ENCODE measurements at places on chromosomes 6 and 20.
A peak's percentile ranks its signal among the peaks of the same experiment; 100 is the strongest.

- no peak for DNase-seq
These were observed 2.3 kb upstream of the INSM1 start for GRCh38 chr20:20365480-20366161.

DNA sequence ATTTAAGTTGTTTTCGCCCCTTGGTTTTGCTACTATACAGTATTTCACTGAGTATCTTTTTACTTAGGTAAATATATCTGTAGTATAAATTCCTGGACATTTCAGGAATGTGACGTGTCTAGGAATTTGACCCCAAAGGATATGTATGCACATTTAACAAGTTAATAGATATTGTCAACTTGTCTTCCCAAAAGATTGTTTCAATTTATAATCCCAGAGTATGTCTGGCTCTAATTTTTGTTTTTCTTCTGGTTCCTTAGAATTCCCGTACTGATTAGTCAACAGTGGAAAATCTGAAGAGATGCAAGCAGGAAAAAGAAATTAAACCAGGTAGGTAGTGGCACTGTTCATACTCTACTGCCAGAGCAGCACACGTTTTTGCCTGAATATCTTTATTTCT is 7.2 kb downstream of the PKIG start:
- DNase-seq = no peak

- no peak for DNase-seq
These were observed 30.5 kb upstream of the GLP1R start for GRCh38 chr6:39018103-39018502.

- no peak for DNase-seq
These were observed 45.6 kb upstream of the IPCEF1 start for GRCh38 chr6:154402081-154402780.

DNA sequence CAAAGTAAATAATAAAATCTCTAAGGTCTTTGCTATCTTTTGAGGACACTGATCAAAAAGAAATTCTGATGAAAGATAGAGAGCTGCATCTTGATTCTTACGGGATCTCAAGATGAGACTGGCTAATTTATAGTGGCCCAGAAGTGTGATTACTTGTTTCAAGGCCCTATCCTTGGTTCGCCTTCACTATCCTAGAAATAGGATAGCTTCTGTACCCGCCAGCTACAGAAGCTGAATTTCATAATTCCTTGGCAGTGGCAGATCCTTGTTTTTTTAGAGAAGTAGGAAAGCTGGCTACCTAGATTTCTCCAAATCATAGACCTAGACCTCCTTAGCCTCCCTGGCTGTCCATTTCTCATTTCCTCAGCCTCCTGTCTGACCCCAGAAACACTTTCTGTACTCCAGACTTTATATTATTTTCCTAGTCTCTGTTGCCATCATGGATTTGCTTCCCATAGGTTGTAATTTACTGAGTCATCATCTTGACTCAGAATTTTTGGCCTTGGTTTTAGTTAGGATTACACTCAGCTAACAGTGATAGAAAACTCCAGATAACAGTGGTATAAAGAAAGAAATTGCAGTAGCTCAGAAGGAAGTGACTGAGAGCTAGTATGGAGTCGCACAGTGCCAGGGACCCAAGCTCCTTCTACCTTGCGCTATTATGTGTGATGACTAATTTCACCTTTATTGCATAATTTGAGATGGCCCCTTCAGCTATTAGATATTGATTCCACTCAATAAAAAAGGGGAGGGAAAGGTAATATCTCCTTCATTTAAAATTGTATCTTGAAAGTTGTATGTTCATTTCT is 27.7 kb downstream of the PHF3 start:
- no peak for DNase-seq

DNA sequence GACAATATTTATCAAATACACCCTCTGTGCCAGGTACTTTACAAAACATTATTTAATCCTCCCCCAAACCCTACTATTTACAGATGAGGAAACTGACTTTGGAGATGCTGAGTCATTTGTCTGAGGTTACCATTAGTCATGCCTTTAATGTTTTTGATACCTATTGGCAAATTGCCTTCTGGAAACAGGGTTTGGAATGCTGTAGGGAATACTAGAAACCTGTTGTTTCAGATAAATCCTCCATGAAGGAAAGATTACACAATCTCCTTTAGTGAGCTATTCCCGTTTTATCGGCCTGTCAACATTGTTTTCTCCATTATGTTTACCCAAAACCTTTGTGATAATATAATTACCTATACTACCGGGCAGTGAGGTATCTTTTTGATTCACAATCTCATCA is 93.6 kb upstream of the ADGRF1 start:
- no peak for DNase-seq

GRCh38 chr6:2986722-2987221 is 12.9 kb upstream of the NQO2 start:
- DNase-seq = no peak

- DNase-seq = peak; percentile 89
These were observed 222.6 kb upstream of the TAB2 start for GRCh38 chr6:149094934-149095351.

- no peak for DNase-seq
These were observed 120.9 kb downstream of the SYCP2 start for GRCh38 chr20:59812286-59813125.

DNA sequence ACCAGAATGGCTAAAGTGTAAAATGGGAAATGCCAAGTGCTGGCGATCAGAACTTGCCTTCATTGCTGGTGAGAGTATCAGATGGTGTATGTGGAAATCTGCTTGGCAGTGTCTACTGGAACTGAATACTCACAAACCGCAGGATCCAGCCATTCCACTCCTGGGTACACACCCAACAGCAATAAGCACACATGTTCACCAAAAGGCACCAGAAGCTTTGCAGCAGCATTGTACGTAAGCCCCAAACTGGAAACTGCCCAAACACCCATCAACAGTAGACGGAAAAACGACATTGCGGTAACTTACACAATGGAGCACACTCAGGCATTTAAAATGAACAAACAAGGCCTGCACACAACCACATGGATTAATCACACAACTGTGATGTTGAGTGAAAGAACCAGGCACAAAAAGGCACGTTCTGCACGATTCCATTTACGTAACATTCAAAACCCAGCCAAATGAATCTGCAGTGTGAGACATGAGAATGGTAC is 37.3 kb upstream of the BPIFA2 start:
- no peak for DNase-seq

GRCh38 chr20:25720285-25720684 is 23.6 kb upstream of the ZNF337 start:
- no peak for DNase-seq

GRCh38 chr6:158782432-158783166 is 36.6 kb downstream of the EZR start:
- no peak for DNase-seq

- DNase-seq = no peak
These were observed 10.6 kb downstream of the BRPF3 start for GRCh38 chr6:36207155-36207554.

GRCh38 chr6:228881-229651 is 63.2 kb upstream of the DUSP22 start:
- DNase-seq = no peak

DNA sequence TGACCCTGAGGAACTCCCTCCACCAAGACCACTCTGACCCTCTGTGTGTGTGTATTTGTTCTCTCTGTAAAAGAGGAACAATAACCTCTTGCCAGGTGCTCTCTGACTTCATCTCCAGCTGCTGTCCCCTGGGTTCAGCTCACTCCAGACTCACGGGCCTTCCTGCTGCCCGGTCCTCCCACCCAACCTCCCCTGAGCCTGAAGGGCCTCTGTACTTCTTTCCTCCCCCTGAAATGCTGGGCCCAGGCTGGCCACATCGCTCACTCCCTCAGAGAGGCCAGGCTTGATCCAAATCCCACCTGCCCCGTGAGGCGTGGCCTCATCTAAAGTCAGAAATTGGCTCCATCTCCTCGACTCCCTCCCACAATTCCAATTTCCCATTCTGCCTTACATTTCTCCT is 202.4 kb downstream of the PRKN start:
- no peak for DNase-seq

- no peak for DNase-seq
These were observed 55.5 kb downstream of the TPBG start for GRCh38 chr6:82419132-82419581.

DNA sequence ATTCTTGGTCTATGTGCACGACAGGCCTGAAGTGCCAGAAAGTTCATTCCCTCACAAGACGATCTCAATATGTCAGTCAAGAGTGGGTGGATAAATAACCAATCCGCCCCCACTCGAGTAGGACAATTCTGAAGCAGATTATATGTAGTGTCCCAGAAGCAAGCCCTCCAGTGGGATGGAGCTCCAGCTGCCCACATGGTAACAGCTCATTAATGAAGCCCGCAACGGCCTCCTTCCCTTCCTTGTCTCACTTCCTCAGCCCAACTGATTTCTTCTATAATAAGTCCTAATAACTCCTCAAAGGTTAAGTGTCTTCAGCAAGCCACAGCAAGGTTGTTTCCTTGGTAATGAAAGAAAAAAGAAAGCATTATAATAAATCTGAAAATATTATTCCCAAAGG is 82.1 kb upstream of the F13A1 start:
- DNase-seq = no peak

DNA sequence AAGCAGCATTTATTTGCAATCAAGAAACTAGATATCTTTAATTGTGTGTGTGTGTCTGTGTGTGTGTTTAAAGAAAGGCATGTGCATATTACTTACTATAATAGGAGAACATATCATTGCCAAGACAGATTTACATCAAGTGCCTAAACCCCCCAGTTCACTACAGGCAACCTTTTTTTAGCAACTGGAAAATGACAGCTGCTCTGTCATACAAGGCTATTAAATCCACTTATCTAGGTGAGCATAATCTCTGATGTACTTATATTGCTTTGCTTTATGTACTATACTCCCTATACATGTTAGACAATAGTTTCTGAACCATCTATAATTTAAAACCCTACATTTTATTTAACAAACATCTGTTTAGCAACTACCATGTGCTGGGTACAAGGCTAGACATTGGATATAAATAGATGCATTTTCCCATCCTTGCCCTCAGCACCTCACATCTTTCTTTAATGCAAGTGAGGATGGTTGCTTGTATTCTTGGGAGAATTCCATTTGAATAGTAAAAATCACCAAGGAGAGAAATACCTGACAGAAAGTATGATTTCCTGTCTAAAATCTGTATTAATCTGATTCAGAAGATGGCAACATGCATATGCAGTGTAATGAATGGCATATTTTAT is 398.3 kb downstream of the LAMA2 start:
- no peak for DNase-seq

DNA sequence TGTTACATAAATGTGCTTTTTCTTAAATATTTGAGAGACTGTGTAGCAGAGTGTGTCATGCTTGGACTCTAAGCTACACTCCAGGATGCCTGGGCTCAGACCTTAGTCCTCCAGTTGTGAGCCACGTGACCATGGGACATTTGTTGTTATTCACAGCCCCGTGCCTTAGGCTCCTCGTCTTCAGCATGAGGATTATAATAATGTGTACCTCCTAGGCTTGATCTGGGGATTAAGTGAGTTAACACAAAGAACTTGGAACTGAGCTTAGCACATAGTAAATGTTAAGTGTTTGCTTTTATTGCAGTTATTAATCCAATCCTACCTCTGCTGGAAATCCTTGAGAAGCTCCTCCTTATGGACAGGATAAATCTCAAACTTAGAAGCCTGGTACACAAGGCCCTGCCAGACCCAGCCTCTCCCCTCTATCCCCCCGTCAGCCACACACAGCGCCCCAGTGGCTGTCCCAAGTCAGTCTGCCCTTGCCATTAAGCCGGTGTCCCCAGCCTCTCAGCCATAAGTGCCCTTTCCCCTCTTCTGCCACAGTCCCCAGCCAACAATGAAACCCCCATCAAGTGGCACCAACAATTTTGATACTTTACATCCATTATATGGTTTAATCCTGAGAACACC is 177.5 kb downstream of the TMEM242 start:
- no peak for DNase-seq

DNA sequence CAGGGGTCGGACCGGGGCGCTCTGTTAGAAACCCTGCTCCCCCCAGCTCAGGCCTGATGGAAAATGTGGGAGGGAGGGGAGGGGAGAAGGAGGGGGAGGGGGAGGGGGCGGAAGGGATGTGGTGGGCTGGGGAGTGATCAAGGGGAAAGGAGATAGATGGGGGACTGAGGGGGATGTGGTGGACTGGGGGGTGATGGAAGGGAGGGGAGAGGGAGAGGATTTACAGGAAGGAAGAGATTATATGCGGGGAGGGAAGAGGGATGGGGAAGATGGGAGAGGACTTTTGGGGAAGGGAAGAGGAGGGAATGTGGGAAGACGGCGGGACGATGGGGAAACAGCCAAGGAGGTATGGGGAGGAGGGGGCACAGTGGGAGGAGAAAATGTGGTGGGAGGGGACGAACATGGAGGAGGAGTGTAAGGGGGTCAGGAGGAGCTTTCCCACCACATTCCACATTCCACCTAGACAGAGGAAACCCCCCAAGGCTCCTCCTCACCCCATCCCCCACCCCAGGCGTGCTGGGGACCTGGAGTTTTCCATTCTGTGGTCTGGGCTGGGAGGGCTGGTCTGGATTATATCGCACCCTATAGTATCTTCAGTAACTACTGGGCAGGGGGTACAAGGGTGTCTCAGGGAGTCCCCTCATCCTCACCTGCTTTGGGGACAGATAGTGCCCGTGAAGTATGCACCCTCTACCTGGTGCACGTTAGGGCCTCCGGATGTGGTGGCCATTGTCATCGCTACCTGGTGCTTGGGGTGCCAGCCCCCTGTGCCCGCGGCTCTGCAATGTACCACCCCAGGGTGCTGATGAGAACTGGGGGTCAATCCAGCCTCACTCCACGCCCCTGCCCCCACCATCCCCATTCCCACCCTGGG is 578 bp upstream of the PTGIS start:
- DNase-seq = no peak

DNA sequence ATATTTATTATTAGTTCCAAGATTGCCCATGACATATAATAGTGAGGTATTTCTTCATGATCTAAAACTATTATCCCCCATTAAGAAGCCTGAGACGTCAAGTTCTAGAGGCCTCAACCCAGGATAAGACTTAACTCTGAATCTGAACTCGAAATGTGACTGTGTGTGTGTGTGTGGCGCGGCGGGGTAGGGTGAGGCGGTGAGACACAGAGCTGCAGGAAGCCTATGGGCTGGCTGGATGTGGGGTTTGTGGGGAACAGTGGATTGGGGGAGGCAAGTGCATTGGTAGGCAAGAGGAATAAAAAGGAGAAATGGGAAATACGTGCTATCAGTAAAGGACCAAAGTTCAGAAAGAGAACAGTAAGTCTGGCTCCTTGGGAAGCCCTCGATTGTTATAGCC is 66.5 kb upstream of the RNF146 start:
- no peak for DNase-seq

GRCh38 chr6:113299531-113299930 is 557.6 kb upstream of the MARCKS start:
- no peak for DNase-seq
